Colonic mucosa (tissue), 4 donors: ENCODE measurements at places on chromosomes 4 and X. TPM values are rescaled to one million over a fixed set of nuclear protein-coding genes. Genes with fewer than 3 reads are reported as not detected.

DNA sequence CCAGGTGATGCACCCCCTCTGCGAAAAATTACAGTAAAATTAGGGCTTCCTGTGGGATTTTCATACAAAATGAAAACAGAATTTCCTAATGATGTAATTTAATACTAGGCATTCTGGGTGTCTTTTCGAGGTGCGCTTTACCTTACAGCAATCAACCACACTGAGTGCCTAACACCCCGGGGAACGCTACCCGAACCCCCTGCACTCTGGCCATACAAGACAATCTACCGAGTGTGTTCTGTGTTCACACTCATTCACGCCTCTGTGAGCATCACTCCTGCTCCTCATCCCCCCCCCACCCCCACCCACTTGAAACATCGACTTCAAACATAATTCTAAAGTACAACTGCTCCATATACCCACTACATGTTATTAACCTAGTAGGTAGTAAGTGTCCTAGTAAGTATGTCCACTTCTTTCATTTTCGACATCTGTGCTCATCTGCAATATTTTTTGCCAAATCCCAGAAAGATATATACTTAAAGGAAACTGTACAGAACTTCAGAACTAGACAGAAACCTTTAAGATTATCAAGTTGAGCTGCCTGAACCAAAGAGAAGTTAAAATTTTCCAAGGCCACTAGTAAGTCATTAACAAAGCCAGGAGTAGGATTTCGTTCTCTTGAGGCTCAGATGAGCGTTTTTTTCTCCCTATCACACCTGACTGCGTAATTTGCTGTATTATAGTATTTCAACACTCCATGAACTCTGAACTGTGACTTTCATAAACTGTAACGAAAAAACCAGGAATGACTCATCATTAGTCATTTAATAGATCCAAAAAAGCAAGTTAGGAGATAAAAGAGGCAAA is 80.0 kb downstream of the FAT1 start:
- no peak for DNase-seq

- DNase-seq: no peak
These were observed 5.0 kb downstream of the TFDP3 start for GRCh38 chrX:133213117-133213516.

DNA sequence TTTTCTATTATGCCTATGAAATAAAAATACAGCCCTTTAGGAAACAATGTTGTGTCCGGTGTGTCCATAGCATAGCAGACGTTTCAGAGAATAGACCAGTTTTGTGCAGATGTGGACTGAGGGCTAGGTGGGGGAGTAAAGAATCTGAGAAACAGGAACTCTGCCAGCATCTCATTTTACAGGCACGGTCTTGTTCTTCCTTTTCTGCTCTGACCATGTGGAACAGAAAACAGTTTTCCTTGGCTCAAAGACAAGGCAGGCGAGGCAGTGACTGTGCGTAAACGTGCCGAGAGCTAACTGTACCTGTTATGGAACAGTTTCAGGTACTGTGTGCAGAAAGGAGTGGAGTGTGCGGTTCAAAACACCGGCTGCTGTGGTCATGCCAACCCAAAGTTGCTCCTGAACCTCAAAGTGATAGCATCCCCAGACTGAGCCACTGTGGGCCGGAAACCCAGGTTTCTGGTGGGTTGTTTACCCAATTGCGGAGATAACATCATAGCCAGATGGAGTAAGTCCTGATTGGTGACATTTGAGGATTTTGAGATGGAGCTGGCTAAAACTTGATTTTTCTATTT is 20.2 kb downstream of the CNGA2 start:
- DNase-seq: no peak

DNA sequence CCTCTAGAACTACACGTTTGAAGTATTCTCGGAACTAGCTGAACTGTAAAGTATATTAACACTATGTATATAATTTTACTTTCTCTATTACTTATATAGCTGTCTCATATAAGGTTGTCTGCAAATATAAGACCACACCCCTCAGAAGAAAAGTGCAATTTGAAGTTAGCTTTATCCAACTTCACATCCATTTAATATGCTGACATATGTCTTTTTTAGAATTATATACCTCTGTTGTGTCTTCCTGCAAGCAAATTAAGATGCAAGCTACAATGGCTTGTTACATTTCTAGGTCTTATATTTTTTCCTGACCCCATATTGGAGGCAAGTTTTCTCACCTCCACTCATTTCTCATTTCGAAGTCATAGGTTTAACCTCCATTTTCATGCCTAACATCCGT is 349.0 kb upstream of the AGA start:
- no peak for DNase-seq

PPARGC1A gene
- total RNA-seq: 48.4 TPM

ZAR1 gene
- total RNA-seq: not detected
